ENCODE measurements at places on chromosomes 5 and 9. TPM values are rescaled to one million over a fixed set of nuclear protein-coding genes. Genes with fewer than 3 reads are reported as not detected.

ACTBL2 gene
- not detected for total RNA-seq

PRUNE2 gene
- total RNA-seq, result 0.12 TPM

ABO gene
- total RNA-seq, result not detected

LCN1 gene
- not detected for total RNA-seq

PCDH1 gene
- not detected for total RNA-seq

THOC3 gene
- 31.7 TPM for total RNA-seq

MTX3 gene
- 22.0 TPM for total RNA-seq

HTR4 gene
- not detected for total RNA-seq

OTP gene
- not detected for total RNA-seq

ARHGEF28 gene
- not detected for total RNA-seq

EPB41L4A gene
- 12.9 TPM for total RNA-seq

RRAGA gene
- 52.1 TPM for total RNA-seq

ENTPD8 gene
- not detected for total RNA-seq

TTLL11 gene
- total RNA-seq, result 3.9 TPM

PCDHGA6 gene
- 2.5 TPM for total RNA-seq

TGFBI gene
- total RNA-seq, result 3.7 TPM

ANKRD20A1 gene
- 1.3 TPM for total RNA-seq

POU5F2 gene
- 4.6 TPM for total RNA-seq

EQTN gene
- not detected for total RNA-seq

TAF11L4 gene
- total RNA-seq, result not detected

All from B cell (primary cell).